ENCODE measurements at places on chromosomes 2 and 18. TPM values are rescaled to one million over a fixed set of nuclear protein-coding genes. Genes with fewer than 3 reads are reported as not detected.

DNA sequence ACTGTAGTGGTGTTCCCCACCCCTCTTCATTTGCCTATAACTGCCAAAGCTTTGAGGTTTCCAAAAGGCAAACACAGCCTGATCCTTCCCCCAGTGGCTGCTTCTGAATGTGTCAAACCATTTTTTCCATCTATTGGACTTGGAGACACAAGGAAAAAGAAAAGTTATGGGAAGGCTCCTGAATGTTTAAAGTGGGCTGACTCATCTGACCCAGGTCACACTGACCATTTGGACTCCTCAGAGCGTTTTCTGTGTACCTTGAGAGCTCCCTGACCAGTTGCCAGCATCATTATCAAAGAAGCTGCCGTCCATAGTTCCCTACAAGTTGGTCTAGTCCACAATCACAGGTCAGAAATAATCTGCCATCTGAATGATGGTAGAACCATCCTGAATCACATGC lies 123.4 kb upstream of the COL3A1 start:
- H3K36me3 ChIP-seq: no peaks in the 10 kb centered on the region
- H3K4me1 ChIP-seq: no peaks in the 10 kb centered on the region
- DNase-seq: no peak
- H3K27me3 ChIP-seq: no peaks in the 10 kb centered on the region
- no peak overlapping the region for H3K27ac ChIP-seq

The PDE11A gene
- not detected for total RNA-seq

- DNase-seq: no peak
- H3K4me3 ChIP-seq: no peak overlapping the region
- H3K4me1 ChIP-seq: peaks cover 27% of the 10 kb centered on the region
- H3K27ac ChIP-seq: no peak overlapping the region
- H3K36me3 ChIP-seq: no peaks in the 10 kb centered on the region
Measured at GRCh38 chr2:69309351-69310110, 77.5 kb downstream of the GFPT1 start.

GRCh38 chr18:52504589-52504988 lies 164.6 kb downstream of the DCC start:
- no peaks in the 10 kb centered on the region for H3K4me1 ChIP-seq
- H3K27me3 ChIP-seq: no peaks in the 10 kb centered on the region
- no peak for DNase-seq
- H3K27ac ChIP-seq: no peak overlapping the region

The FMNL2 gene
- 0.34 TPM for total RNA-seq

DNA sequence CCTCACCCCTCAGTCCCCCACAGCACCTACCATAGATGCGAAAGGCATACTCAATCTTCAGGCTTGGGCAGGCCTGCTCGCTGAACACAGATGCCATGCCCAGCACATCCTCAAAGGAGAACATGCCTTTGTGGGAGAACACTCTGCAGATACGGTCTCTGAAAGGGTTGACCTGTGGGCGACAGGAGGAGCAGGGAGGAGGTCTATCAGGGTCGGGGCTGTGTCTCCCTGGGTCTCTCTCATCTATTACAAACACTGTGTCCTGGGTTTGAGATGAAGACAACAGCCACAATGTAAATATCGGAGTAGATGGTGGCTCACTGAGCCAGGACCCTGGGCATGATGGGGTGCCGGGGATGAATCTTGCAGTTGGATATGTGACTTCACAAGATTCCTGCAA lies 46.0 kb downstream of the CIB4 start:
- H3K27ac ChIP-seq: no peak overlapping the region
- no peak overlapping the region for H3K4me3 ChIP-seq
- H3K4me1 ChIP-seq: no peaks in the 10 kb centered on the region
- H3K36me3 ChIP-seq: no peaks in the 10 kb centered on the region
- DNase-seq: no peak

GRCh38 chr18:5073026-5073944 lies 123.8 kb downstream of the AKAIN1 start:
- no peaks in the 10 kb centered on the region for H3K27me3 ChIP-seq
- no peaks in the 10 kb centered on the region for H3K4me1 ChIP-seq
- no peak overlapping the region for H3K4me3 ChIP-seq
- no peaks in the 10 kb centered on the region for H3K36me3 ChIP-seq

GRCh38 chr2:232328032-232328422 lies 50.5 kb upstream of the ALPP start:
- H3K36me3 ChIP-seq: no peaks in the 10 kb centered on the region
- H3K4me3 ChIP-seq: no peak overlapping the region
- no peaks in the 10 kb centered on the region for H3K27me3 ChIP-seq
- DNase-seq: no peak
- no peak overlapping the region for H3K27ac ChIP-seq

DNA sequence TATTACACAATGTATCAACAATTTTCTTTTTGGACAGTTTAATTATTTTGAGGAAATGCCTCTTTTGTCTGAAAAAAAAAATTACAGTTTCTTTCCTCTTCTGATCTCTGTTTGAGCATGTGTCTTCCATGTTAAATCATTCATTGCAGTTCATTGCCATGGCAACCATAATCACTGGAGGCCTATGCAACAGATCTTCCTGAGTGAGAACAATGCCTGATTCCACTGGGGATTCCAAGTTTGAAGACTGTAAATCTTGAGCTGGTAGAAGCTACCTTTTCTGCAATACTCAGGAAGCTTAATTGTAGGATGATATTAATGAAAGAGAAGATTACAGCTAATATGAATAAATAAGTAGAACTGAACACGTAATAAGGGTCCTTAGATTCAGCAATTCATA lies 721.4 kb upstream of the CNTNAP5 start:
- no peak for DNase-seq
- H3K27me3 ChIP-seq: no peaks in the 10 kb centered on the region
- H3K36me3 ChIP-seq: no peaks in the 10 kb centered on the region
- no peak overlapping the region for H3K4me3 ChIP-seq
- no peaks in the 10 kb centered on the region for H3K4me1 ChIP-seq
- no peak overlapping the region for H3K27ac ChIP-seq

The SERPINB7 gene
- total RNA-seq: not detected

The TGFA gene
- 13.3 TPM for total RNA-seq

GRCh38 chr2:207772081-207772843 lies 2.6 kb upstream of the FZD5 start:
- no peak overlapping the region for H3K4me3 ChIP-seq
- DNase-seq: no peak
- no peak overlapping the region for H3K27ac ChIP-seq
- H3K4me1 ChIP-seq: peaks cover 31% of the 10 kb centered on the region
- peaks cover 6% of the 10 kb centered on the region for H3K27me3 ChIP-seq

DNA sequence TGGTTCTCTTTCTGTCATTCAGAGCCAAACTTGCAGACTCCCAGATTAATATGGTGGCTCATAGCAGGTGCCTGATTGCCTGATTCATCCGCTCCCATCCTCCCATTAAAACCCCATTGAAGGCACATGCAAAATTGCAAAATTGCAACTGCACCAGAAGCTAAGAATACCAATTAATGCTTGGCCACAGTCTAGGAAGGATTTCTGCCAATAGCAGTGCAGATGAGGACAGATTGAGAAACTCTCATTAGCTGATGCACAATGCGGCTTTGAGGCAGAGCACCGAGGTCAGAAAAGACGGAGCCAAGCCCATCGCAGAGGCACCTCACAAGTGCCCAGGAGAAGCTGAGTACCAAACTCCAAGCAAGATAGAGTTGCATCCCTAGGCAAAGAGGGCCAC lies 172.8 kb downstream of the ARL4C start:
- no peak overlapping the region for H3K4me3 ChIP-seq
- H3K27ac ChIP-seq: no peak overlapping the region
- H3K4me1 ChIP-seq: no peaks in the 10 kb centered on the region

GRCh38 chr2:161417438-161418274 lies 1.6 kb downstream of the TBR1 start:
- H3K4me1 ChIP-seq: peaks cover 40% of the 10 kb centered on the region
- no peak for DNase-seq
- peaks cover 69% of the 10 kb centered on the region for H3K27me3 ChIP-seq
- H3K27ac ChIP-seq: no peak overlapping the region
- H3K4me3 ChIP-seq: no peak overlapping the region

DNA sequence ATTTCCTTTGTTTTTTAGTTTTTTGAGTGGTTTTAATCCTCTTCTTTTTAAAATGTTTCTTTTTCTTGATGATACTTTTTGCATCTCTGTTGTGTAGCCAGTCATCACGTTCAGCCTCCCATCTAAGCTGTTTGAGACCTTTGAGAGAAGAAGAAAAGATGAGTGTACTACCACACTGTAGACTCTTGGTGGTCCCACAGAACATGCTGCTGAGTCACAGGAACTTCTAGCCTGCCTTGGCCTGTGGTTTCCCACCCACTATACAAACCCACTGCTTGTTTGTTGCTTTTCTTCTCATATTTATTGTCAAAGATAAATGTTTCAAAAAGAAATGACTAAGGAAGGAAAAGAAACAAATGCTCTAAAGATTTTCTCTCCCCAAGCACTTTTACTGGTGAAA lies 5.5 kb downstream of the CEBPZOS start:
- H3K4me3 ChIP-seq: no peak overlapping the region
- H3K4me1 ChIP-seq: peaks cover 11% of the 10 kb centered on the region
- H3K36me3 ChIP-seq: peaks cover 52% of the 10 kb centered on the region
- peak; percentile 51 for DNase-seq
- H3K27me3 ChIP-seq: no peaks in the 10 kb centered on the region
- H3K27ac ChIP-seq: peak overlapping the region; percentile 14

DNA sequence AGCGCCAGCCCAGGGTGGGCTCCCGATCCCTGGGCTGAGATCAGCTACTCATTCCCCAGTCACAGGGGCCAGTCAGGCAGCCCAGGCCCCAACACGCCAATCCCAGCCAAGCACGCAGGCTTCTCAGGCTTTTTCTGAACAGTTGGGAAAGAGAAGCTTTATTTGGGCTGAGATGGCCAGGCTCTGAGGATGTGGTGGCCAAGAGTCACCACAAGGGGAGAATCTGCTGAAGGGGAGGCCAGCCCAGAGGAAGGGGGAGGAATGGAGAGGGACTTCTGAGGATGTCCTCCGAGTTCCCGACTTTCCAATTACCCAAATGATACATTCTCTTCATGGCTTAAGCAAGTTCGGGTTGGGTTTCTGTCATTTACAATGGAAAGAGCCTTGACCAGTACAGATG lies 2.8 kb upstream of the DIPK1C start:
- no peak overlapping the region for H3K4me3 ChIP-seq
- no peak overlapping the region for H3K27ac ChIP-seq
- DNase-seq: no peak
- peaks cover 3% of the 10 kb centered on the region for H3K4me1 ChIP-seq
- no peaks in the 10 kb centered on the region for H3K36me3 ChIP-seq
